ENCODE measurements at places on chromosomes 7 and 10.

DNA sequence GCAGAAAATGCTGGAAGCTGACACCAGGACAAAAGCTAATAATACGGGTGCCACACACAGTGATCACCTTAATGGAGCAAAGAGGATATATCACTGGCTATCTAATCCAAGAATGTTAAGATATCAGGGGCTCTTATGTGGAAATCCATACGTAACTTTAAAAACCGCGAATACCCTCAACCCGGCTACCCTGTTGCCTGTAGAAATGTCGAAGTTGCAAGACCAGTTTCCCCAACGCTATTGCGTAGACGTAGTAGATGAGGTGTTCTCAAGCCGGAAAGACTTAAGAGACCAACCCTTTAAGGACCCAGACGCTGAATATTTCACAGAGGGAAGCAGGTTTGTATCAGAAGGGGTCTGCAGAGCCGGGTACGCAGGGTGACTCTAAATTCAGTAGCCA is 7.9 kb upstream of the CYREN start:
- DNase-seq: no peak

GRCh38 chr10:119501690-119502089 is 40.8 kb downstream of the RGS10 start:
- DNase-seq: no peak

GRCh38 chr7:28390426-28390825 is 21.9 kb upstream of the CREB5 start:
- DNase-seq: peak; percentile 10

- DNase-seq: peak; percentile 31
Observed at GRCh38 chr10:5844345-5845055, 31.3 kb upstream of the GDI2 start.

DNA sequence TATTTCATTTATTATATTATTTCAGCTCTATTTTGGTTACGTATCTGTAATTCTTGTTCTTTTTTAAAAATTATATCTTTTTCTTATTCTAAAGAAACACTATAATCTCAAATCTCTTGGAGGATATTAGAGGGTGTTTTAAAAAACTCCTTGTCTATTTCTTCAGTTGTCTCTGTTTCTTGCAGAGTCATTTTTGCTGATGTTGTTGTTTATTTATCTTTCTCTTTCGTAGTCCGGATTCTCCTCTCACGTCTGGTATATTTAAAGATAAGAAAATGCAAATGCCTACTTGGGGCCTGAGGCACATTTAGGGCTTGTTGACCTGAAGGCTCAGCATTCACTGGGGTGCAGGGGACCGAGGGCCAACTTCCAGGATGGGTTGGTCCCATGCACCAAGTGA is 181.2 kb upstream of the CTBP2 start:
- no peak for DNase-seq

- DNase-seq: no peak
Observed at GRCh38 chr10:24205821-24206220, 3.1 kb upstream of the KIAA1217 start.

DNA sequence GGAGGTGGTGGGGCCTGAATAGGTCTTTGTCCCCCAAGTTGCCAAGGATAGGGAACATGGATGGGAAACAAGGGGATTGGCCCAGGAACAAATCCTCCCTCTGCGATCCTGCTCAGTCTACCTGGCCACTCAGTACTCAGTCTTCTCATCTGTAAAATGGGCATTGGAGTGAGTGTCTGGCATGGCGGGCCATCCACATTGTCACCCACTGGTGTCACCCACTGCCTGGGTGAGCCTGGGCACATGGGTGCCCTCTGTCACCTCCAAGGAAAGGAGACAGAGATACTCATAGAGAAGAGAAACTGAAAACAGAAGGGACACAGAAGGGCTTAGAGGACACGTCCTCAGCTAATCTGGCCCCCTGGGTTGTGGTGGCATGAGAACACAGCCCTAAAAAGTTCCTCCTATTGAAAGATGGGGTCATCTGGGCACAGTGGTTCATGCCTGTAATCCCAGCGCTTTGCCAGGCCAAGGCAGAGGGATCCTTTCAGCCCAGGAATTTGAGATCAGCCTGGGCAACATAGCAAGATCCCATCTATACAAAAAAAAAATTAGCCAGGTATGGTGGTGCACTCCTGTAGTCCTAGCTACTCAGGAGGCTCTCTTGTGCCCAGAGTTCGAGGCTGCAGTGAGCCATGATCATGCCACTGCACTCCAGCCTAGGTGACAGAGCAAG is 12.5 kb upstream of the TNRC18 start:
- no peak for DNase-seq

DNA sequence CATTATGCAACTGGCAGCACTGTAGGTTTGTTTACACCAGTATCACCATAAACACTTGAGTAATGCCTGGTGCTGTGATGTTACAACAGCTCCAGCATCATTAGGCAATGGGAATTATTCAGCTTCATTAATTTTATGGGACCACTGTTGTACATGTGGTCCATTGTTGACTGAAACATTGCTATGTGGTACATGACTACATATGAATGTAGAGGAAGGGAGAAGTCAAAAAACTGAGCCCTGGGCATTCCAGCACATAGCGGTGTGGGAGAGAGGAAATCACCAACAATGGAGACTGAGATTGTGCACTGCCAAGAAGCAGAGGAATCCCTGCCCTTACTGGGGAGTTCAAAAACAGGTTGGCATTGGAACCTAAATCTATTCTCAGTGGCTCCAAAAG is 89.0 kb downstream of the TRIM24 start:
- no peak for DNase-seq

DNA sequence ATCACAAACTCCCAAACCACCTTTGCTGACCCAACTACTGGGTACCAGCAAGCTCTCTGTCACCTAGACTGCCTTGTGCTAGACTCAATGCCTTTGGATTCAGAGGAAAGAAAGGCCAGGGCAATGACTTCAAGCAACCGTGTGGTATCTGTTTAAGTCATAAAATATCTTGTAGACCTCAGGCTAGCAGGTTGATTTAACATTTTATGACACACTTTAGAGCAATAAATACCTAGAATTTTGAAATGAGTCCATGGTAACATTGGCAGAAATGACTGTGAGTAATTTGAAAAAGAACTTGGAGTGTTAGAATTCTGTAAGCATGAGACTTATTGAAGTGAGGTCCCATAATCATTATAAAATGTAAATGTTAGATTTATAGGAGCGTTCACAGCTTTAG is 87.2 kb downstream of the TWIST1 start:
- no peak for DNase-seq

DNA sequence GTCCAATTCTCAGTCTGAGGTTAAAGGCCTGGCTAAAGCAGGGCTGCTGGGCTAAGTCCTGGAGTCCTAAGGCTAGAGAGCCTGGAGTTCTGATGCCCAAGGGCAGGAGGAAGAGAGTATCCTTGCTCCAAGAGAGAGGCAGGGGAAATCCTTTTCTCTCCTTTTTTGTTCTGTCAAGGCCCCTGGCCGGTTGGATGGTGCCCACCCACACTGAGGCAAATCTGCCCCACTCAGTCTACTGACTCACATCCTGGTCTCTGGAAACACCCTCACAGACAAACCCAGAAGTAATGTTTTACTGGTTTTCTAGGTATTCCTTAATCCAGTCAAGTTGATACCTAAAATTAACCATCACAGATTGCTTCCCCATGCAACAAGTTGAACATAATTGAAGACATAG is 23.0 kb downstream of the ZNF518A start:
- DNase-seq: no peak

DNA sequence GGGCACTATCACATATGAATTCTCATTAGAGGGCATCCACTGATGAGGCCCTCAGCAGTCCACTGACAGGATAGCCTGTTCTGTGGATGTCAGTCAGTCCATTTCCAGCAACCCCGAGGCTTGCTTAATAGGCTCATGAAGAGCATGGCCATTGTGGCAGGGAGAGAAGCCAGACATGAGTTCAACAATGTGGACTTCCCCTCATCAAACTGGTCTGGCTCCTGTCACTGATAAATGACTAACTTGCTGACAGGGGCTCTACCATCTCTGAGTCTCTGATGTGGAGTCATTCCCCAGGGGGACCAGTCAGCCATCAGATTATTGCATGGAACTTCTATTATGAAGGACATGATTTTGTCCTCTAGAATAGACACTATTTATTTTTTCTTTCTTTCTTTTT is 19.8 kb upstream of the TRIL start:
- DNase-seq: no peak
